ENCODE measurements at places on chromosomes 16 and 17.

GRCh38 chr17:41060052-41060604, at the start of gene KRTAP2-3:
Gene KRTAP2-3, minus strand, starts transcription at chr17:41060114. Its CDS starts 64 bp downstream, at chr17:41060050.
- DNase-seq, result no peak

- no peak for DNase-seq
Observed at GRCh38 chr16:55072976-55073375, 142.3 kb downstream of the IRX5 start.

GRCh38 chr17:67959510-67959909, 36.8 kb downstream of the C17orf58 start:
- no peak for DNase-seq

DNA sequence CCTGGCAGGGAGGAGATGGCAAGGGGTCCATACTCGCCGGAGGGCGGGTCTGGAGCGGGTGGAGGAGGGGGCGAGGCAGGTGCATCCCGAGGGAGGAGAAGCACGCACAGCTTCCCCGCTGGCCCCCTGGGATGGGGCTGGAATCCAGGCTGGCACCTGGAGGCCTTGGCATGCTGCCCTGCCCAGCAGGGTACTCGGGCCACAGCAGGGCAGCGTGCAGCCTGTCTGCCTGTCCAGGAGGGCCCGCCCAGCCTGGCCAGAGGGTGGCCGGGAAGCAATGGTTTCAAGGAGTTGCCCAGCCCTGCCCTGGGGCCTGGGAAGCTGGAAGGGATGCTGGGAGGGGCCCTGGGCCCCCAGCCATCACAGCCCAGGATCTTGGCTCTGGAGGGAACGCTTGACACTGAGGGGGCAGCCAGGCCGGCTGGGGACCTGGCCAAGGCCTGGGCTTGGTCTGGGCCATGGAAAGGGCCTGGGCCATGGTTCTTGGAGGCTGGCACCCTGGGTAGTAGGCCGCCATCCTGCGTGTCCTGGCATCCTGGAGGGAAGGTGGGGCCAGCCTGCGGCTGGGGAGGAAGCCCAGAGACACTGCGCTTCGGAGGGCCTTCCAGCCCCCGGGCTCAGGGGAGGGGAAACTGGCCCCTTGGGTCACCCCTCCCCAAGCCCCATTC, 1.1 kb downstream of the GLIS2 start:
- DNase-seq, result no peak

DNA sequence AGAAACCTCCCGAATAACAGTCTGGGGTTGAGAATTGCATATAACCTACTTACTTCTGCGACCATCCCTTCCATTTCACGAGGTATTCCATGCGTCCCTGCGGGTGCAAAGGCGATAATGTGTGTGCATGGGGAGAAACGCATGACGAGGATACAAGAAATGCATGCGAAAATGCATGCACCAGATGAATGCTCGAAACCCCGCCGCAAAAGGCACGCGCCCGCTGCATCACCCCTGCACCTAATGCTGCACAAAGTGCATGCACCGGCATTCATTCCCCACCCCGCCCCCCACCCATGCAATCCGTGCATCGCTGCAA, 474 bp downstream of the CBX8 start:
- DNase-seq, result no peak

DNA sequence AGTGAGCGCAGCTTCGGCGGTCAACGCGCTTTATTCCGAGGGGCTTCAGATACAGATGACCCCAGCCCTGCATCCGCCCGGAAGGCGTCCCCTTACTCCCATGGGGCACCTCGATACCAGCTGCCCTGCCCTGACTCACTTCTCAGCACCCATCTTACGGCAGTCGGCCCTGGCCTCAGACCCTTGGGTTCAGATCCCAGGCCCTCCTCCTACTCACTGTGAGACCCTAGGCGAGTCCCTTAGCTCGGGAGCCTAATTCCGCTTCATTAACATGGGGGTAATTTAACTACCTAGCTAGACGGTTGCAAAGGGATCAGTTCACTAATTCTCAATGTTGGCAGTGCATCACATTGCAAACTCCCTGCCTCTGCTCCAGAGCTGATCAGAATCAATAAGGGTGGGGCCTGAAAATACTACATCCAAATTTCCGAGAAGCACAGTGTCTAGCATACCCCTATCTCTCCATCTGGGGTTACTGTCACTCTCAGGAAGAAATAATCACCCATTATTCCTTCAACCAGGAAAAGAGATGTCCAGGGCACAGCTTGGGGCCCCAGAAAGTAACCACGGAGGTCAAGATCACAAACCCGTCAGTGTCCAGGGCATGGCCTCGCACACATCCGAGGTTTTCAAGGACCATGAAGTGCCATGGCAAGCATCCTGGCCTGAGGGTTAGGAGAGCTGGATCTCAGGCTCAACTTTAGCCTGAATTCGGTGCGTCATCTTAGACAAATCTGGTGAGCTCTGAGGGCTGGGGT, 415 bp upstream of the FLOT2 start:
- no peak for DNase-seq

DNA sequence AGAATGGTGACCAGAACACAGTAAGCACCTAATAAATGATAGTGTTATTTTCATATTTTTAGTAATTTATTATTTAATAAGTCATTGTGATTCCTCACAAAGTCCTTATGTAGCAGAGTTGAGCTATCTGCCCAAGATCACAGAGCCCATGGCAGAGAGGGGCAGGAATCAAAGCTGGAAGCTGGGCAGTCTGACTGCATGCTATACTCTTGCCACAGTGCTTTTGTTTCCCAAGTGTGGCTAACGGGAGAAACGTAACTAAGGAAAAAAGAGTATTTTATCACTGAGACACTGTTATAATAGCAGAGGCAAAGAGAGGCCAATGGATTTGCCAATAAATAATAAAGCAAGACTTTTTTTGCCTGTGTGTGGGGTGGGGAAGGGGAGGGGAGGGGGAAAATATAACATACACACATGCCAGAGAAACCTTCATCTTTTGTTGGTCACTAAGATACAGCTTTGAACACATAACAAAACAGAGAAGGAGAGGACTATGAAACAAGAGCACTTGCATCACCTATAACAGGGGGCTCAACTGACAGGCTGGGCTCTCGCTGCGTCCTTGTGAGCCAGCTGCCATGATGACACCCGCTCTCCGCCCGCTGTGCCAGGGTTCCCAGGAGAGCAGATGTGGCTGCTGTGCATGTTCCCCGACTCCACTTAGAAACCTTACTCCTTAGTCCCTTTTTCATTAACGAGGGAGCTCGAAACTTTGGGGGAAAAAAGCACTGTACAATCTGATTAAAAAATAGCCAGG, 10.1 kb downstream of the CSNK2A2 start:
- DNase-seq, result no peak

- no peak for DNase-seq
Observed at GRCh38 chr16:17211797-17212196, 259.0 kb downstream of the XYLT1 start.

- DNase-seq, result no peak
Observed at GRCh38 chr16:8070506-8070905, 519.8 kb downstream of the TMEM114 start.

GRCh38 chr17:59062509-59062908, 44.2 kb downstream of the TRIM37 start:
- DNase-seq, result no peak

DNA sequence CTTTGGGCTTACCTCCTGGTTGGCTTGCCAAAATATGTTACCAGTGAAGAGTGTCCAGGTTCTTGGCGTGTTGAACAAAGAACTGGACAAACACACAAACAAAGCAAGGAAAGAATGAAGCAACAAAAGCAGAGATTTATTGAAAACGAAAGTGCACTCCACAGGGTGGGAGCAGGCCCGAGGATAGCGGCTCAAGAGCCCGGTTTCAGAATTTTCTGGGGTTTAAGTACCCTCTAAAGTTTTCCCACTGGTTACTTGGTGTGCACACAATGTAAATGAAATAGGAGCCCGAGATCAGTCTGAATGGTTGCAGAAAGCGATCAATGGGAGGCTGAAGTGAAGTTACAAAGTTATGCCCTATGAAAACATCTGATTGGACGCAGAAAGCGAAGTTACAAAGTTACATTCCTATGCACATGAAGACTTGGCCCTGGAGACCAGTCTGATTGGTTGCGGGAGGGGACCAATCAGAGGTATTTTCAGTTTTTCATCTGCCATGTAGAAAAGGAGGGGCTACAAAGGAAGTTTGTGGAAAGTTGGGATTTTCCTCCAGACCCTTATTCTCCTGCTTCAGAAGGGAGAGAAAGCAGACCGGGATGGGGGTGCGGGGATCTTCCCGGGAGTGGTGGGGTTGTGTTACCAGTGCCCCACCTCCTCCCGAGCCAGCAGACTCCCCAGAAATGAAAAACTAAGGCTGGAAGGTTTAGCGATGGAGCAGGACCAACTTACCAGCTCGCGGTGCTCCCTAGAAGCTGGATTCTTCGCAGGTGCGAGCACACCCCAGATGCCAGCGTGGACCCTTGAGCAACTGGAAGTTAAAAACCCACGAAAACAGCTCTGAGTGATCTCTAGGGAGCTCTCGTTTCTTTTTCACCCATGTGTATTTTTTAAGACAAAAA, at the start of gene SLFN12:
SLFN12 (minus strand) TSS at position 325 of the 899 bp plus-strand sequence. CDS start 9,472 bp downstream, outside the sequence.
- no peak for DNase-seq

GRCh38 chr16:65658349-65658748, 536.5 kb upstream of the CDH11 start:
- DNase-seq, result no peak

DNA sequence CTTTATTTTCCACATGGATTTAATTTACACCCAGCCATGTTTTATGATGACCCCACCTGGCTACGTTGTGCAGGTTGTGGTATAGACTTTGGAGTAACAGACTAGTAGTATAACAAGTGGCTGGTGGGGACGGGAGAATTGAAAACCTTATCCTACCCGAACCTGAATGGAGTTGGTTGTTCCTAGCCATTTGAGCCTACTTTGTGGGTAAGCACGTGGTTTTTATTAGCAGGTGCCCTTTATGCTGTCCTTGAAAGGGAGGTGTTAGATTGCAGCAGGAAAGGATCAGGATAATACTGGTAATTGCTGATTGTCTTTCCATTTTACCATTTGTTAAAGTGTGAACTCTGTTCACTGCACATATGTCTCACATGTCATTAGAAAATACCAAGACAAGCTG, 31.9 kb upstream of the PHAF1 start:
- DNase-seq, result no peak

- DNase-seq, result no peak
Observed at GRCh38 chr17:59266745-59267144, 46.4 kb downstream of the GDPD1 start.

- no peak for DNase-seq
Observed at GRCh38 chr16:50878966-50879615, 137.2 kb downstream of the CYLD start.

DNA sequence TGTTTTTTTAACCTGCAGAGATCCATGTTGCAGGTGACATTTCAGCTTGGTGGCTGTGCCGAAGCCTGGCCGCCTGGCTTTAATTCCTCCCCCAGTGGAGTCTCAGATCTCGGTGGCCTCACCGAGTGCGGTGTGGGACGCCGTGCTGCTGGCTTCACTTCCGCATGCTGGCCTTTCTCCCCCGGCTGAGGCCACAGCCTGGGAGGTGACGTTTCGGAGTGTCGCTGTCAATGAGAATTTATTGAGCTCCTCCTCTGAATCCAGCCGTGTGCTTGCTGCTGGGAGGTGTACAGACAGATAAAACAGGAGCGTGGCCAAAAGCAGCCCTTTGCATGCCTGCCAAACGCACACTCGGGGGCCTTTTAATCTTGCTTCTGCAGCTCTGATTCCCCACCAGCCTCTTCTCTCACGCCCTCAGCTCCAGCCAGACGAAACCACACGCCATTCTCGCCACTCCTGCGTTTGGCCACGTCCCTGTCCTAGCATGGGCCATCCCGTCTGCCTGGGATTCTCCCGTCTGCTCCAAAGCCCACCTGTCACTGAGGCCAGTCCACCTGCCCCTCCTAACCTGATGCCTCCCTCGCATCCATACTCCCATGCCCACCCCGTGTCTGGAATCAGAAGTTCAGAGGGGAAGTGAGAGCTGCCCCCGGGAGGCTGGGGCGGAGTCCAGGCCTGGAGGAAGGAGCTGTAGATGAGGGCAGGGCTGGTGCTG, 3.6 kb downstream of the GSE1 start:
- no peak for DNase-seq

DNA sequence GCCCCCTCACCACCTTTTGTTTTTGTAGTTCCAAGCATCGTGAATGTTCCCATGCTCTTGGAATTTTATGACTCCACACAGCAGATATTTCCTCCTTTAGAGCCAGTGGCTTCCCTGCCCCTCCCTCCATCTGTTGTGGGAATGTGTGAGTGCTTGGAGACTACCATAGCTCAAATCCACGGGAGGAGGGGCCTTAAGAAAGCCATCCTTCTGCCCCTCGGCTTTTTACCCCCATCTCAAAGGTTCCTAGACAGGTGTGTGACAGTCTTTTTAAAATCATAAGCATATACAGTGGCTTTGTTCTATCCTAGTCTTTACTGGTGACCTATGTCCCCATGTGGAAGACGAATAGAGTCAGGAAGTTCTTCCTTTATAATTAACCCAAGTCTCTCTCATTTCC, 47.2 kb downstream of the YPEL2 start:
- no peak for DNase-seq

- no peak for DNase-seq
Observed at GRCh38 chr17:28725660-28726225, 290 bp downstream of the TLCD1 start.
